ENCODE measurements at places on chromosomes 2 and 18. TPM values are rescaled to one million over a fixed set of nuclear protein-coding genes. Genes with fewer than 3 reads are reported as not detected.

CRYBA2 gene
- 6.4 TPM for total RNA-seq

APLF gene
- 0.69 TPM for total RNA-seq

INO80C gene
- total RNA-seq = 16.1 TPM

GPC1 gene
- total RNA-seq = 56.7 TPM

GRCh38 chr18:64199581-64199980 is 50.7 kb upstream of the LINC00305 start:
- DNase-seq = no peak

GRCh38 chr2:166539340-166540162 is 45.5 kb upstream of the SCN7A start:
- peak; percentile 95 for DNase-seq

MYCN gene
- total RNA-seq = not detected

ABCG8 gene
- not detected for total RNA-seq

COPS7B gene
- 37.6 TPM for total RNA-seq

- no peak for DNase-seq
Observed at GRCh38 chr2:160111951-160112798, 49.8 kb upstream of the PLA2R1 start.

DNA sequence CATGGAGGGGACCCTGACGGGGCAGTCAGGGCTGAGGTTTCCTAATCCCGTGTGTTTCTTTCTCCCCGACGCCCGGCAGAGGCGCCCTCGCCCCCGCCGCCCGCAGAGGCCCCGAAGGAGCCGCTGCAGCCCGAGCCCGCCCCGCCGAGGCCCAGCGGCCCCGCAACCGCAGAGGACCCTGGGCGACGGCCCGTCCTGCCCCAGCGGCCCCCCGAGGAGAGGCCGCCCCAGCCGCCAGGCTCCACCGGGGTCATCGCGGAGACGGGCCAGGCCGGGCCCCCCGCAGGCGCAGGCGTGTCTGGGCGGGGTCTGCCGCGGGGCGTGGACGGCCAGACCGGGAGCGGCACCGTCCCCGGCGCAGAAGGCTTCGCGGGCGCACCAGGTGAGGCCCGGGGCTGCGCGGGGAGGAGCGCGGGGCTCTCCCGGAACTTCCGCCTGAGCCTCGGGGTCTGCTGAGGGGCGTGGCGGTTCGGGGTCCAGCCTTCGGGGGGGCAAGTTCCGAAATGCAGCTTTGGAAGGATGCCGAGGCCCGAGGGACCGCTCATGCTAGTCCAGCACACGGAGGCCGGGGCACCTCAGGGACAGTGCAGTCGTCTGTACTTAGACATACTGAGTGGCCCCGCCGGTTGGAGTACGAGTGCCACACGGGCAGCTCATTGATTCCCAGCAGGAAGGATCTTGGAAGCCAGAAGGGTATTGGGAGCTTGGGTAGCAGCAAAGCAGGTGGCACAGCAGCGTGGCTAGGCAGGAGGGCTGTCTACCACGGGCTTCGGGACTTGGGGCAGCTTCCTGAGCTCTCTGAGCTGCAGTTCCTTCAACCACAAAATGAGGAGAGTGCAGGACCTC is 60.1 kb downstream of the EMILIN2 start:
- peak; percentile 31 for DNase-seq

GRCh38 chr18:37107748-37108522 is 279.0 kb downstream of the KIAA1328 start:
- DNase-seq = no peak

TTC21B gene
- total RNA-seq = 35.5 TPM

GRCh38 chr2:218331745-218332144 is 24.9 kb upstream of the CATIP start:
- no peak for DNase-seq

DNA sequence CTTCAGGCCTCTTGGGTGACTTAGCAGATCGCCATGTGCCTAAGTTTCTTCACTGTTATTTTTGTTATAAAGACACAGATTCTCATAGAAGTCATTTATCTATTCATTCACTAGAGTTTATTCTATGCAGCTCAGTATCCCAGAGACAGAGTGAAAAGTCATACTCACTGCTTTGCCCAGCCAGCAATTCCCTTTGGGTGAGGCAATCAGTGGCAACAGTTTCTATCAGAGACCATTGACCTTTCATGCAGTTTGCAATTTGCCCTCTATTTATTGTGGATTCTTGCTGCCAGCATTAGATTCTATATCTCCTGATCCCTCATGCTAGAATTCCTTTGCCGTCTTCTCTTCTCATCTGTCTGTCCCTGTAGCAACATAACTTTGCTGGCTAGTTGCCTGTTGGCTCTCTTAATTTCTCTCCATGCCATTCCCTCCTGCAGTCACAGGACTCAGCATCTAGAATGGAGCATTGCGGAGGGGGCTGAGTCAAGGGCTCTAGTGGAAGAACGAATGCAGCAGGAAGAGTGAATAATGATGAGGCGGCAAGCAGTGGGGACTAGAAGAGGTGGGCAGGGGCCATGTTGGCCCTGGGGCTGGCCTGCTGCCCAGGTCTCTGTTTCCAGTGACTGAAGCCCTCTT is 12.2 kb downstream of the SLC9A4 start:
- no peak for DNase-seq

IL1A gene
- 0.11 TPM for total RNA-seq

GRCh38 chr2:161676902-161677496 is 52.8 kb downstream of the SLC4A10 start:
- no peak for DNase-seq

Data from PC-3 (cell line).